Right renal cortex interstitium (tissue), 3 donors: ENCODE measurements at places on chromosomes 5 and 9. TPM values are rescaled to one million over a fixed set of nuclear protein-coding genes. Genes with fewer than 3 reads are reported as not detected.

Gene CACNA1B
- polyA plus RNA-seq, result 0.17 TPM

Gene IRX2
- 24.0 TPM for polyA plus RNA-seq

Gene SLIT3
- polyA plus RNA-seq, result 51.1 TPM

Gene KCNMB1
- 1.3 TPM for polyA plus RNA-seq

Gene SEMA4D
- 45.0 TPM for polyA plus RNA-seq

Gene PCDH1
- polyA plus RNA-seq, result 26.6 TPM

Gene SIT1
- polyA plus RNA-seq, result 0.29 TPM

DNA sequence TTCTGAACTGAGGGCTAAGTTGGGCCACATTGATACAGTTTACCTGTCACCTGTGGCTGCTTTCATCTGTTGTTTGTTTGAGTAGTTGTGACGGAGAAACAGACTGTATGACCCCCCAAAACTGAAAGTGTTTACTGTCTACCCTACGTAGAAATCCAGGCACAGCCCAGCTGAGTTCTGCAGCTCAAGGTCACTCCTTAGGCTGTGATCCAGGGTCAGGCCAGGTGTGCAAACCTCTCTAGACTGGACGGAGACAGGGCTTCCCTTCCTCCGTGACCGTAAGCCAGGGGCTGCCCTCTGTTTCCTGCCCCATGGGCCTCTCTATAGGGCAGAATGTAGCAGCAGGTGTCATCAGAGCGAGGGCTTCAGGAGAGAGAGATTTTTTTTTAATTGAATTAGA, 207.9 kb upstream of the OTULINL start:
- DNase-seq, result no peak

DNA sequence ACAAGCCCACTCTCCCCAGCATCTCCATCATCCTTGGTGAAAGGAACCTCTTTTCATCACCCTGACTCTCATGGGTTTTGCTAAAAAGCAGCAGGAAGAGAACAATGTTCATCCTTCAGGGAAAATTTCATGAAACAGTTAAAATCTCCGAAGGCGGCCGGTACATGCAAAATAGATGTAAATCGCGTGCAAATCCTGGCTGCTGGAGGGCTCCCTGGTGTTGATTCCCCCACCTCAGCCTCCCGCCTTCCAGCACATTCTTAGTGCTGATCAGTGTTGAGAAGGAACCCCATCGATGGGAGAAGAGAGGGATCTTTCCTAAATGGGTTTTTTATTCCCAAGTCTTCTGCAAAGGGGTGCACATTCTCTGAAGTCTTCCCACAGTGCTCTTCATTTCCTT, 8.7 kb upstream of the GFI1B start:
- no peak for DNase-seq

DNA sequence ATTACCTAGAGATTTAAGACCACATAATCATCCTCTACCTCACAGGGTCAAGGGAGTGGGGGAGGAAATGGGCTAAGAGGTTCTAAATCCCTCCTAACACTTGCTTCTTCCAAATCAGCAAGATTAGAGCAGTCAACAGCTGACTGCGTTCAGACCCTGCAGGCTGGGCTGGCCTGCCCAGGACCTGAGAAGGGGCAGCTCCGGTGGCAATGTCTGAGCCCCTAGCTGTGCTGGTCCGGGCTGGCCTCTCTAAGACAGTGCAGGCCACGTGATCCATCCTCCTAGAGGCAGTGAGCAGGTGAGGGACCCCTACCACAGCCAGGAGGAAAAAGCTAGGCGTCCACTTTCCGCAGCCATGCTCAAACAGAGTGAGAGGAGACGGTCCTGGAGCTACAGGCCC, at the start of gene KCNV2:
Gene KCNV2, plus strand, starts transcription at position 126 of the 400 bp plus-strand sequence. Its CDS starts 230 bp downstream, at position 356.
- no peak for DNase-seq

GRCh38 chr5:60183881-60184280, 290.4 kb upstream of the PDE4D start:
- DNase-seq, result no peak

DNA sequence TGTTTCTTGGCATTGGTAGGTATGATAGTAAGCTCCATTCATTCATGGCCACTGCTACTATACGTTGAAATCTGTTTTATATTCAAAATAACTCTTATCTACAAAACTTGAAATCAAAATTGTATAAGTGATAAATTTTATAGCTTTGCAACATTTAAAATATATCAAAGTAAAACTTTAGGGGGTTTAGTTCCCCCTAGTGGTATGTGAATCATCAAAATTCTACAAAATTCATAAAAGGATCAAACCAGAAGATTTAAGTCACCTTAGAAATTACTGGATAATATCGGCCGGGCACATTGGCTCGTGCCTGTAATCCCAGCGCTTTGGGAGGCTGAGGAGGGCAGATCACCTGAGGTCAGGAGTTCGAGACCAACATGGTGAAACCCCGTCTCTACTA, 243.0 kb upstream of the CDH18 start:
- no peak for DNase-seq

DNA sequence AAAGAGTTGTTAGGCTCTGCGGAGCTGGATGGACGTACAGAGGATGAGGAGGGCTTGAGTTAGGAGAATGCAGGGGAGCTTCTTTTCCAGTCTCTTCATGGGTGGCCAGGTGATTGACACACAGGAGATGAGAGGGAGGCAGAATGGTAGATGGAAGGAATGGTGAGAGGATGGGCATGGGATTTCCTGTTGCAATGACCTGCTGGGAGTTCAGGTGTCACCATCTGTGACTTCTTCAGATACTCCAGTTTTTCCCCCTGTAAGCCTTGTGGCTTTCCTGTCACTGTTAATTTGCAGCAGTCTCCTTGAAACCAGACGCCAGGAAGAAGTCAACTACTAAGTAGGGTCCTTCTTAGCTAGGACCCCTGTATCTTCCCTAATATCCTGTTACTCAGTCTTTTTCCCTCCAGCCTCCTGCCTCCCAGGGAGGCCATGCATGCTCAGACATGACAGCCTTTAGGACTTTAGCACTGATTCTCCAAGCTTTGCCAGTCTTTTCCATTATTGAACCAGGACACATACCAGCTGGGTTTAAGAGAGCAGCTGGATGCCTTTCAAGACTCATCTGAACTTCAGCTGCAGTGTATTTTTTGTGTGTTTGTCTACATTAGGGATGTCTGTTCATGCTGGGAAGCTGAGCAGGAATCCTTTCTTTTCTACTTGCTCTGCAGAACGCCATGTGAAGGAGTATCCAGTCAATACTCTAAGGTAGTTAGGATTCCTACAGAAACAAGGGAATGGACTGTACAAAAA, 67.2 kb upstream of the CD180 start:
- no peak for DNase-seq

GRCh38 chr9:93681269-93682154, 105.1 kb downstream of the PHF2 start:
- no peak for DNase-seq

DNA sequence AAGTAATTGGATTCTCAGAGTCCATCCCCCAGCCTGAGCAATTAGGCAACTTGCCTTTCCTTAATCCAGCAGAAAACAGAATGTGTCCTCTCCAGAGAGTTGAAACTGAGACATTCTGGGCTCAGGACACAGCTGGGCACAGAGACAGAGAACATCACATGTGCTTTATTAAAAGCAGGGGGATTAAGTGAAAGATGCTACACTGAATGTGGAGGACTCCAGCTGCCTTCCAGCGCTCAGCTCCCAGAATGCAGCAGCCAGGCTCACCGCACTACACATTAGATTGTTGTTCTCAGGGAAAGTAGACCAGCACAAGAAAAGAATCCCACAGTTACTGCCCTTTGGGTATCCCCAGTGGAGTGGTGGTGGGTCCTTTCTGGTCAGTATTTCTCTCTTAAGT, 141.6 kb upstream of the IL12B start:
- no peak for DNase-seq

- no peak for DNase-seq
Observed at GRCh38 chr9:14031060-14031414, 282.9 kb downstream of the NFIB start.

GRCh38 chr5:113359419-113359818, 75.4 kb downstream of the TSSK1B start:
- no peak for DNase-seq

- no peak for DNase-seq
Observed at GRCh38 chr5:175798626-175799025, 72.8 kb upstream of the CPLX2 start.

DNA sequence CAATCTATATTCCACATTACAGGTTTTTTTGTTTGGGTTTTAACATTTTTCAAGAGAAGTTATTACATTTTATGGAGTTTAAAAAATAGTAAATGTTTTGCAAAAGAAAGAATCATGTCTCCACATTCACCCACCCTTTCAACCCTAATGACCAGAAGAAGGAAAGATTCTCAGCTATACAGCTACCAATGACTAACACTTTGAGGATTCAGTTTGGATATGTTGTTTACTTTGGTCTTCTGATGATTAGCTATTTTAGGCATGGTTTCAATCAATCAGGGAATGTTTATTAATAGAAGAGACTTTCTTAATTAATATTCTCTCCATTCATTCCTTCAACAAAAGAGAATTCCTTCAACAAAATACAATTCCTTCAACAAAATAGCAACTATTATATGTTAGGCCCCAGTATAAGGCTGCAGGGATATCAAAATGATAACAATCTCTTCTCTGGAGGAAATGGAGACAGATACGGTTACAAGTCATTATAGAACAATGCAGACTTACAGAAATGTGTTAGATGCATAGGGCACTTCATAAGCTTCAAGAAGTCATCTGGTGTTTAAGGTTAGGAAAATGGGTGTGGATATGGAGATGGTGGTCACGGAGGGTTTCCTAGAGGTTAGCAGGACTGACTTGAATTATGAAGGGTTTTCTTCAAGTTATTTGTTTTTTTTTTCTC, 9.3 kb upstream of the NR3C1 start:
- no peak for DNase-seq

DNA sequence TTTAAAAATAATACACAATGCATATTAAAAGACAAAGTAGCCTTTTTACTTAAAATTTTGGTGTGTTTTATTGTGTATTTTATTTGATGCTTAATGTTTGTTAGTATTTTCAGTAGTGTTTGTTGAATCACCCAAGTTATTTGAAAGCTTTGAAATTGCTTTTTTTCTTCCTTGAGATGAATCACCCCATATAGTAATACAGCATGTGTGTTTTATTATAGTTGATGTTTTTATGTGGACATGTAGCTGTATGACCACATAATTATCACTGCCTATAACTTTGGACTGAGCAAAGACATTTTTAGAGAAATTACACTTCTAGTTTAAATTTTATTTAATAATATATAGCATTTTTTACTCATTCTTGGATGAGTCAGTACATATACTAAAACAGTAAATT, 18.0 kb downstream of the FAM174A start:
- DNase-seq, result no peak

GRCh38 chr9:91799113-91799744, 150.8 kb downstream of the ROR2 start:
- no peak for DNase-seq

- DNase-seq, result no peak
Observed at GRCh38 chr5:177462021-177462670, 11.3 kb downstream of the DBN1 start.

DNA sequence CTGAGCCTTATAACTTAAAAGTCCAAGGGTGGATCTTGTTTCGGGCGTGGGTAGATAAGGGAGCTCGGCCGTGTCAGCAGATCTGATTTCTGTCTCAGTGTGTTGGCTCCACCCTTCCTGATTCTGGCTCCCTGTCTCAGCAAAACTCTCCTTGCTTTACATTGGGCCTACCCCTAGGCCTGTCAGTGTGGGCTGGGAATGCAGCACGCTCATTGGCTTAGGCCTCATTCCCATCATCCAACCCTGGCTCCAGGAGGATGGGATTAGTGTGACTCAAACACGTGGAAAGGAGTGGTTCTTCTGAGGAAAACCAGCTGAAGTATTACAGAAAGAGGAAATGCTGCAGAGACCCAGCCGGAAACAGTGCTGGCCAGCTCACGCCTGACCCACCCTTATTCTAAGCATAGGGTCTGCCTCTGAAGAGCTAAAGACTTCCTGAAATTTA, 59.9 kb downstream of the ZFAND5 start:
- no peak for DNase-seq

- no peak for DNase-seq
Observed at GRCh38 chr9:76333388-76333787, 60.8 kb downstream of the RFK start.

GRCh38 chr9:36135741-36136271, 727 bp upstream of the GLIPR2 start:
- DNase-seq, result no peak

DNA sequence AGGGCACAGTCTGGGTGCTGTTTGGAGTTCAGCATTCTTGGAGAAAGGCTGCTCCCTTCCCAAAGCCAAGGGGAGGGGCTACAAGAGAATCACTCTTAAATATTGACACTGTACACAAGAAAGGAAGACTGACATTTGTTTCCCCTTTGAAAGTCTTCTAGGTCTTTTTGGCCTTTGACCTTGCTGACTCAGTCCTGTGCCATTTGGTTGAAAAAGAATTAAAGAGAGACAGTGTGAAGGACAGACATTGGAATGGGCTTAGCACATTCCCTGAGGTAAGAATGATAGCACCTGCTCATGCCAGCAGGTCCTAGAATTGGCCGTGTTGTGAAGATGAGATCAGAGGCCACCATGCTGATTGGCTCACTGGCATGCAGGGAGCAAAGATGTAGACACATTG, 271.4 kb upstream of the ZNF608 start:
- no peak for DNase-seq

- no peak for DNase-seq
Observed at GRCh38 chr5:123434796-123435195, 11.6 kb upstream of the CEP120 start.

DNA sequence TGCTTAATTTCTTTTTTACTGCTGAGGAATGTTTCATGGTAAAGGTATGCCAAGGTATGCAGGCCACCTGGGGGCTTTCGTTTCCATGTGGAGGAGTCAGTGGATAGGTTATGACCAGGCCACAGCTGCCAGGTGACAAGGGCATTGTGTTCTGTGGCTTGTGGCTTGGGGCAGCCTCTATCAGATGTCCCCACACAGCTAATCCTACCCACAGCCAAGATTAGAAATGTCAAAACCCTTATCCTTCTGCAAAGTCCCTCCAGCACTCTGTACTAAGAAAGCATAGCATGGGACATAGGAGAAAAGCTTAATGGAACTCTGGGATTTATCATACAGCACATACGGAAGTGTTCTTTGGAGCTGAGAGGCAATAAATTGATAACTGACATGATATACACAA, 171.2 kb upstream of the S1PR3 start:
- no peak for DNase-seq

DNA sequence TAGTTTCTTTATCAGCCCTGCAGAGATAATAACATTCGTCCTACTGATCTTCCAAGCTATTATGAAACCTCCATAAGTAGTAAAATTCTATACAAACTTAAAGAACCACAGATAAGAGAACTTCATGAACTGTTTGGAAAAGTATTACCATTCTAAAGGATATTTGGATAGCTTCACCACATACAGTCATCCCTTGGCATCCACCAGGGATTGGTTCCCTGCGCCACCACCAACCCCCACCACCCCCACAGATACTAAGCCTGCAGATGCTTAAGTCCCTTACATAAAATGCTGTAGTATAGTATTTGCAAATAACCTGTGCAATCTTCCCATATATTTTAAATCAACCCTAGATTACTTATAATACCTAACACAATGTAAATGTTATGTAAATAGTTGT, 61.4 kb upstream of the SHISAL2B start:
- no peak for DNase-seq
